ENCODE measurements at places on chromosomes 11 and 22.
A peak's percentile ranks its signal among the peaks of the same experiment; 100 is the strongest.

DNA sequence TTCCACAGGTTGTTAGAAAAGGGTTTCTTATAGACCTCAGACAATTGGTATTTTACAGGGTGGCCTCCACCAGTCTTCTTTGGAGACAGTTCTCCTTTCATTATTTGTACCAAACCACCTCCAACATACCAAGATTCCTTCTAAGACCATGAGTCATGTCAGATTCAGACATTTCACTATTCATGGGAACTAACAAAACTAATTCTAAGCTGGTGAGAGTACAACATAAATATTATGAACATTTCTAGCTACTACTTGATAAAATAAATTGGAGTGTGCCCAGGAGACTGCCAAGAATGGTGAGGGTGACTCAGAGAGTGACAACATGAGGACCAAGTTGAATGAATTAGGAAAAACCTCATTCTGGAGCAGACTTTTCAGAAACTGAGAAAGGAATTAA lies 494.6 kb upstream of the LRRC4C start:
- DNase-seq: no peak

DNA sequence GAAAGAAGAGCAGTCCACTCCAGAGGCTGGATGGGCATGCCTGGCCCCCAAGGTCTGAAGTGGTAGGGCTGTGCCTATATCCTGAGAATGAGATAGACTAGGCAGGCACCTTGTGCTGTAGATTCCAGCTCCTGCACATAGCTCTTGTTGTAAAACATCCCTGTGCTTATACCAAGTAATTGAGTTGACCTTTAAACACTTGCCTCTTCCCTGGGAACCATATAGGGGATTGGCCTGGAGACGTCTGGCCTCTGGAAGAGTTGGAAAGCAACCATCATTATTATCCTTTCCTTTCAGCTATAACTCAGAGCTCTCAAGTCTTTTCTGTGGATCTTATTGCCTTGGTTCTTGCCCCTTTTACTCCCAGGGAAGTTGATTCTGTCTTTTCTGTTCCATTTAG lies 15.1 kb downstream of the LIMK2 start:
- DNase-seq: no peak

GRCh38 chr11:78208257-78209165 lies 19.8 kb downstream of the USP35 start:
- DNase-seq: no peak

DNA sequence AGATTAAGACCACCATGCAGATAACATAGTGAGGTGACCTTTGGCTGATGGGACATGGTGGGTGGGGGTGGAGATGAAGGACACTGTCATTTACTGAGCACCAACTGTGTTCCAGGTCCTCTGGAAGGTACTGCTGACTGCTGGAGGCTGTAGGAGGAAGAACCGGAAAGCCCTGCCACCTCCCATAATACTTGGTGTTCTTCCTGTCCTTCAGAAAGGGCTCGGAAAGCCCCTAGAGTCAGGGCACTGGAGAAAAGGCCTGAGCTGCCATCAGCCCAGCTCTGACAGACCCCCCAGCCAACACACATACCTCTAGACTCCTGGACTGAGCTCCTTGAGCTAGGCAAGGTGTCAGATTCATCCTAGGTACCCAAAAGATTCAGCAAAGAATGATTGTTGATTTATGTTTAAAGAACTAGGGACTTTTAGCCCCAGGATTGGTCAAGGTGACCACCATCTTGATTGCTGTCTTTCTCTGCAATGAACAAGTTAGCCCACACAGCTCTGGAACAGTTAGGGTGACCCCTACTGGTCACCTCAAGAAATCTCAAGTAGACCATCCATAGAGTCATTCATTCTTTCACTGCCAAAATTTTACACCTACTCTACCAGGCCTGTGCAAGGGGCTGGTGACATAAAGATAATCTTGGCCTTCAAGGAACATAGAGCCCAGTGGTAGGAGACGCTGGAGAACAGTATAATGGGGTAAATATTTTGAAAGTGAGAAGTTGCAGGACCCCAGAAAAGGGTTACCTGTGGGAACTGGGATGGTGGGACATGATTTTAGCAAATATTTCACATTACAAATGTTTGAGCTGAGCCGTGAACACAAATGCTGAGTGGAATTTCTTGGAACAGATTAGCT lies 39.4 kb downstream of the IRAG1 start:
- peak; percentile 75 for DNase-seq

- no peak for DNase-seq
Measured at GRCh38 chr11:34308049-34308912, 49.5 kb downstream of the ABTB2 start.

DNA sequence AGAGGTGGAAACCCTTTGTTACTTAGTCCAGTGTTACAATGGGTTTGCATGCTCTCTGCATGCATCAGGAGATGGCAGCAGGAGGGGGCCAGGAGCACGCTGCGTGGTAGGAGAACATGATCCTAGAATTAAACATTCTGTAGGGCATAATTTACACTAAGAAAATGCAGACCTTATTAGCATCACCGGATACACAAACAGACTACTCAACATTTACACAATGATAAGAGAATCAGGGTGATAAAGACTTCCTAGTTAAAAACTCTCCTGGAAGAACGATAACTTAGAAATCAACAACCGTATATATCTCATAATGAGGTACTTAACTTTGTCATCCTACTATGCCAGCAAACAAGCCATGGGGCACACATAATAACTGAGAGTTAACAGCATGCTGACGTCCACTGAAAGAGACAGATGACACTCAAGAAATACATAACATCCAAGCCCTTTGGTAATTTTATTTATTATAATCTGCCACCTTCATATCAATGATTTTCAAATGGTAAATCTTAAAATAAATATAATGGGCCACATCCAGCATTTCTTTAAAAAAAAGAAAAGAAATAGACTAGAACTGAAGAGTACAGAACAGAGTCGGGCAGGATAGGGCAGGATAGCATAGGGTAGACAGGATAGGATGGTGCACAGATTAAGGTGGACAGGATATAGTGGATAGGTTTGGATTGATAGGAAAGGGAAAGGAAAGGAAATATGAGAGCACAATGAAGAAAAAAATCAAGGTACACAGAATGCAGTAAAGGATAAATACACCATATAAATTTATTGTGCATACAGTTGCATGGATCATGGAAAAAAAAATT lies 27.5 kb downstream of the CADM1 start:
- no peak for DNase-seq

- DNase-seq: no peak
Measured at GRCh38 chr11:33620423-33621171, 80.0 kb downstream of the C11orf91 start.

DNA sequence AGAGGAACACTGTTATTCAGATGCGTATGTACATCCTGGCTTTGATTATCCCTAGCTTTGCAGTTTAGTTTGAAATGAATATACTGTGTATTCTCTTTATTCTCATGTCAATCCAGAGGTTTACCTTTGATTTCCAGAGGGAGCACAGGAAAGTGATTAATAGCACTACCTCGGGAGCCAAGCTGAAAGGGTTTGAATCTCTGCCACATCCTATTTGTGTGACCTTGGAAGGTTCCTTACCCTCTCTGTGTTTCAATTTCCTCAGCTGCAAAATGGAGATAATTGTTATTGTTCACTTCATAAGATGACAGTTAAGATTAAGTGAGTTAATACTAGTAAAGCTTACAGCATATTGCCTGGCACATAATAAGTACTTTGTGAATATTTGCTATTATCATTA lies 17.9 kb downstream of the ELMOD1 start:
- DNase-seq: no peak

DNA sequence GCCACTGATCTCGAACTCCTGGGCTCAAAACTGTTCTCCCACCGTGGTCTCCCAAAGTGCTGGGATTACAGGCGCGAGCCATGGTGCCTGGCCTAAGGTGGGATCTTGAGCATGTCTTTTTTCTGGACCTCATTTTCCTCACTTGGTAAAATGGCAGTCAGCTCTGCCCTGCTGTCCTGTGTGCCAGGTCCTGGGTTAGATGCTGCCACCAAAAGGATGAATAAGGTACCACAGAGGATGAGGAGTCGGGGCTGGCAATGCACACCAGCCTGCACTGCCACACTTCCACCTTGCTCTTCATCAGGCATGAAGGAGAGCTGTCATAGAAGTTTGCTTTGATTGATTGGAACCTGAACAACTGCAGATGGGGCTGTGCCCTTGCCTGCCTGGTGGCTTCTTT lies 32.3 kb downstream of the ACO2 start:
- DNase-seq: peak; percentile 23

- no peak for DNase-seq
Measured at GRCh38 chr22:44444341-44445306, 53.4 kb downstream of the RTL6 start.

DNA sequence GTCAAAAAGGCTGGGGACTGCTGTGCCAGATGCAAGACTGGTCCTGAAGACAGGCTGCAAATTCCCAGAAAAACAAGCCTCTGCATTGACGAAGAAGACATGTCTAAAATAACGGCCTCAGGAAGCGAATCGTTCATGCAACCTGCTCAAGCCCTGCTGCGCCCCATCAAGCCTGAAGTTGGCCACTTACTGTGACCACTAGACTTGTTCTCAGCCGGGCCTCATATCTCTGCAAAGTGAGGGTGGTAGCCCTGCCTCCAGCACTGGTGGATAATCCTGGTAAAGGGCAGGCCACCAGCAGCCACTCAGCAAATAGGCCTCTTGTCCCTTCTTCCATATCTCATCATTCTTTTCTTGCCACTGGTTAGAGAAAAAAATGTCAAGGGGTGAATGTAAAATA lies 11.8 kb downstream of the LTO1 start:
- no peak for DNase-seq

DNA sequence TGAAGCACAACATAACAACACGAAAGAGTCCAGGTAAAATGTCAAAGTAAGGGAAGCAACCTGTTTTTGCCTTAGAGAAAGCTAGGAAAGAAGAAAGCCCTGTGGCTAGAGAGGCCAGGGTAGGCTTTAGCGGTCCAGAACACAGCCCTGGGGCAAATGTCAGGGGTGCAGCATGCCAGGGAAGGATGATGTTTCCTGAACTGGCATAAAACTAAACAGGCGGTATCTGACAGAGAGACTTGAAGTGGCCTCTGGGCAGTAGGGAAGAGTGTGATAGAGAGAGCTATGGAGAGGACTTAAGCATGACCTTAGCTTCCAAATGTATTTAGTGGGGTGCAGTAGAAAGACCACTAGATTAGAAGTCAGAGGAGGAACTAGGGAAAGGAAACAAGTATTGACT lies 103.5 kb downstream of the KCNC1 start:
- DNase-seq: no peak

- DNase-seq: peak; percentile 54
Measured at GRCh38 chr11:129766898-129767604, 48.6 kb upstream of the TMEM45B start.

GRCh38 chr11:119410501-119410900 lies 12.5 kb downstream of the THY1 start:
- DNase-seq: no peak

All from AML-193 (cell line).